Activated T-cell treated with anti-CD3 and anti-CD28 coated beads, Interleukin-2, amount 50 U/mL, for 48 hours (primary cell): ENCODE measurements at places on chromosomes 2 and 18.

GRCh38 chr2:238242731-238243495, 3.1 kb upstream of the HES6 start:
- no peak for DNase-seq

DNA sequence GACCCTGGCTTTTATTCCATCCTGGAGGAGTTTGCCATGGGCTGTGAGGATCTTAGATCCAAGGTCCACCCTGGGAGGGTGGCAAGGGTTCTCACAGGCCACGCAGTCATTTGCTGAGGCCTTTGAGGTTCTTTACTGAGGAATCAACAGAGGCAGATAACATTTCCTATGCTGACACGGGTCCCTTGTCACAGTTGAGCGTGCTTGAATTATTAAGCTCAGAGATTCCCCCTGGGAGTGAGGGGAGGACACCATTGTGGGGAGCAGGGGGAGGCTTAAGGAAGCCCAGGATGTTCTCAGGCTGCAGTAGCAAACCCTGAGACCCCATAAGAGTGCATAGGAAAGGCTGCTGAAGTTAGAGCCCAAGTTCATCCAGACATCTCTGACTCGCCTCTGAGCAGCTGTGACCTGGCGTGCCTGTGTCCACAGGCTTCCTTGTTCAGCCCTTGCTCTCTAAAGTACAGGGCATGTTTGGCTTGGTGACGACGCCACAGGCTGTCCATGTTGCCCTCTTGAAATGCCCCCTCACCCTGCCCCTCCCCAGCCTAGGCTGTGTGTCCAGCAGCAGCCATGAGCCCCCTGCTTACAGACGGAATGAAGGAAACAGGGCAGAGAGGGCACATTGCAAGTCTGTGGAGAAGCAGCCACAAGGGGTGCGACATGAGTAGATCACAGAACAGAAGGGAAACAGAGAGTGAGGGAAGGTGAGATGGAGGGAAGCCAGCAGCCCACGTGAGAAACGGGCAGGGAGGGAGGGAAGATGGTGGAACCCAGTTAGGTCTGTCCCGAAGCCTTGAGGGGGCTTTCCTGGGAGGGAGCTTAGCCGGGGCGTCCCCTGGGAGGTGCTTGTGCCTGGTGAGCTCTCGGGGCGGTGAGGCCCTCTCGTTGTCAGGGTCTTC, 34.0 kb downstream of the NAPG start:
- DNase-seq = no peak

- no peak for DNase-seq
Measured at GRCh38 chr2:140639628-140640027, 1491.2 kb downstream of the LRP1B start.

GRCh38 chr2:70084973-70085710, 2.1 kb upstream of the PCBP1 start:
- DNase-seq = peak; percentile 72

GRCh38 chr2:217902379-217903141, 100.2 kb downstream of the TNS1 start:
- no peak for DNase-seq

DNA sequence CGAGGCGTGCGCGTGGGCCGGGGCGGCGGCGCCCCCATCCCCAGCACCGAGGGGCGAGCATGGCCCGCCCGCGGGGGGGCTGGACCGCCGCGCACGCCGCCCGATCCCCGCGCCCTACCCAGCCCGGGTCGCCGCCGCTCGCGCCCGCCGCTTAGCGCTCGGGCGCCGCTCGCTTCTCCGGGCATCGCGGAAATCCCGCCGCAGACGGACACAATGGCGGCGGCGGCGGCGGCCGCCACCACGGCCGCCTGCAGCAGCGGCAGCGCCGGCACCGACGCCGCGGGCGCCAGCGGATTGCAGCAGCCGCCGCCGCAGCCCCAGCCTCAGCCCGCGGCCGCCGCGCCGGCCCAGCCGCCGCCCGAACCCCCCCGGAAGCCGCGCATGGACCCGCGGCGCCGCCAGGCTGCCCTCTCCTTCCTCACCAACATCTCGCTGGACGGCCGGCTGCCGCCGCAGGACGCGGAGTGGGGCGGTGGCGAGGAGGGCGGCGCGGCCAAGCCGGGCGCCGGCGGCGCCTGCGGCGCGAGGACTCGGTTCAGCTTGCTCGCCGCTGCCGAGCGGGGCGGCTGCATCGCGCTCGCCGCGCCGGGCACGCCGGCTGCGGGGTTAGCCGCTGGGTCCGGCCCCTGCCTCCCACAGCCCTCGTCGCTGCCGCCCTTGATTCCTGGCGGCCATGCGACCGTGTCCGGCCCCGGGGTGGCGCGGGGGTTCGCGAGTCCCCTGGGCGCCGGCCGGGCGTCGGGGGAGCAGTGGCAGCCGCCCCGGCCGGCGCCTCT, 453 bp downstream of the CABLES1 start:
- peak; percentile 39 for DNase-seq

DNA sequence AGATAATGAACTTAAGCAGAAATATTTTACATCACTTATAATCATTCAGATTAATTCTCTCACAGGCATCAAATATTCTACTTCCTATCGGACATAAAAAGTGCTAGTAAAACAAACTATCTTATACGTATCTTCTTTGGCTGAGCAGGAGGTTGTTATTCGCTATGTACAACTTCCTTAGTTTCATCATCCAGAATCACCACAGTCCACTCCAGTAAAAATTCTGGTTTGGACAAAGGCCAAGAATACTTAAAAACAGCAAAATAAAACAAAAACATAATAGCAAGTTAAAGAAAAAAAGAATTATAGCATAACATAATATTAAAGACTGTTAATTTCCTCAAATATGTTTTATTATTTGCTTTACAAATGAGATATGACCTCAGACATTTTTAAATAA, 1077.1 kb upstream of the CELF4 start:
- DNase-seq = no peak

DNA sequence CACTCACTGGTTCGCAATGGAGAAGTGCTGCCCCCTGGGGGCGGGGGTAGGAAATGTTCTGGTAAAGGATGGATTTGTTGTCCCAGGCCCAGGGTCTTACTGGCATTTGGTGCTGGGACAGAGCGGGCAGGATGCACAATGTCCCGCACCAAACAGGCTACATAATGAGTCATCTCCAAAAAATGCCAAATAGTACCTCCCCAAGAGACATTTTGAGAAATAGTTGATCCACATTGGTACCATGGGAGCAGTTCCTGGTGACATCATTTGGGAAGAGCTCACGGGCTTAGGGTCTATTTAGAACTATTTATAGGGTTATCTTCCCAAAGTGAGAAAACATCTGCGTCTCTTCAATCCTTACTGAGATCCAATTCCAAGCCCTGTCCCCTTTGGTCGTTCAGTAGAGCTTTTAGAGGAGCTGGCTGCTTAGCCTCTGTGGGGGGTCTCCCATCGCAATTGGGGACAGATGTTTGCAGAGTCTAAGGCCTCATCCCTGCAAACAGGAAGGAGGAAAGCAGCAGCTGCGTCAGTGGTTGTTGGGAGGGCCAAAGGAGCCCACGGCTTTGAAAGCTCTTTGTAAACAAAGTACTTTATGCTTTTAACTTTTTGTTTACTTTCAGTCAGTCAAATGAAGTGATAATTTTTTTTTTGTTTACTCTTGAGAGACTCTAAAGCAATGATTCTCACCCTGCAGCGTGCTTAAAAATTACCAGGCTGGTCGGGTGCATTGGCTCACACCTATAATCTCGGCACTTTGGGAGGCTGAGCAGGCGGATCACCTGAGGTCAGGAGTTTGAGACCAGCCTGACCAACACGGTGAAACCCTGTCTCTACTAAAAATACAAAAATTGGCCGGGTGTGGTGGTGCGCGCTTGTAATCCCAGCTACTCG, 49.3 kb downstream of the GREB1 start:
- DNase-seq = peak; percentile 83

GRCh38 chr2:45797451-45798230, 146.2 kb downstream of the PRKCE start:
- no peak for DNase-seq
